Muscle of back (tissue), 13 donors: ENCODE measurements at places on chromosomes 3 and 15. TPM values are rescaled to one million over a fixed set of nuclear protein-coding genes. Genes with fewer than 3 reads are reported as not detected.

The GOLGA6D gene
- polyA plus RNA-seq: 0.16 TPM

The NECTIN3 gene
- 23.2 TPM for polyA plus RNA-seq

The ADAMTS9 gene
- polyA plus RNA-seq: 81.3 TPM

The PLSCR2 gene
- polyA plus RNA-seq: 0.42 TPM

The MRPS11 gene
- 47.6 TPM for polyA plus RNA-seq

The SMCO1 gene
- polyA plus RNA-seq: 1.9 TPM

The PDE12 gene
- polyA plus RNA-seq: 7.0 TPM

The PARP15 gene
- polyA plus RNA-seq: 5.2 TPM

The VGLL3 gene
- 30.5 TPM for polyA plus RNA-seq

The RAB6B gene
- 10.4 TPM for polyA plus RNA-seq

The IGSF11 gene
- polyA plus RNA-seq: 2.0 TPM

- no peak for DNase-seq
Measured at GRCh38 chr3:66376568-66376967, 124.3 kb downstream of the LRIG1 start.

DNA sequence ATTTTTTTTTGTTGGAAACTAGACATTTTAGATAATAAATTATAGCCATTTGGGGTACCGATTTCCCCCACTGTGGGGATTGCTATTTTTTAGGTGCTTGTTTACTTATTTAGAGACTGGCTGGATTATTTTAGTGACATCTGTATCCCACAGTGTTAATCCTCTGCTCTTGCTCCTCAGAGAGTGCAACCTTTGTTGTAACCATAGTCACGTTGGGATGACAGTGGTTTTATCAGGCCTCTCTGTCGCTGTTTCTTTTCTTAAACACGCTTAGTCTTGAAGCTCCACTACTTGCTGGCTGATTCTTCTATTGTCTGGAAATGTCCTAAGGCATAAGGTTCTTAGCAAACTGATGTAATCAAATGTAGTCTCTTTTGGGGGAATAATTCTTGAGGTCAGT is 451.6 kb upstream of the SEMA6D start:
- peak; percentile 23 for DNase-seq

GRCh38 chr15:98525661-98526001 is 122.7 kb upstream of the IGF1R start:
- DNase-seq: peak; percentile 86

GRCh38 chr3:37902674-37903073 is 41.0 kb downstream of the CTDSPL start:
- DNase-seq: no peak

- no peak for DNase-seq
Measured at GRCh38 chr3:52361011-52361410, 44.9 kb downstream of the DNAH1 start.

- peak; percentile 55 for DNase-seq
Measured at GRCh38 chr3:167976516-167977361, 119.0 kb downstream of the GOLIM4 start.

- peak; percentile 78 for DNase-seq
Measured at GRCh38 chr3:171459137-171459941, 866 bp downstream of the TNIK start.

GRCh38 chr15:42504631-42505030 is 9.2 kb downstream of the SNAP23 start:
- no peak for DNase-seq

GRCh38 chr3:185200639-185201038 is 47.8 kb upstream of the C3orf70 start:
- no peak for DNase-seq

DNA sequence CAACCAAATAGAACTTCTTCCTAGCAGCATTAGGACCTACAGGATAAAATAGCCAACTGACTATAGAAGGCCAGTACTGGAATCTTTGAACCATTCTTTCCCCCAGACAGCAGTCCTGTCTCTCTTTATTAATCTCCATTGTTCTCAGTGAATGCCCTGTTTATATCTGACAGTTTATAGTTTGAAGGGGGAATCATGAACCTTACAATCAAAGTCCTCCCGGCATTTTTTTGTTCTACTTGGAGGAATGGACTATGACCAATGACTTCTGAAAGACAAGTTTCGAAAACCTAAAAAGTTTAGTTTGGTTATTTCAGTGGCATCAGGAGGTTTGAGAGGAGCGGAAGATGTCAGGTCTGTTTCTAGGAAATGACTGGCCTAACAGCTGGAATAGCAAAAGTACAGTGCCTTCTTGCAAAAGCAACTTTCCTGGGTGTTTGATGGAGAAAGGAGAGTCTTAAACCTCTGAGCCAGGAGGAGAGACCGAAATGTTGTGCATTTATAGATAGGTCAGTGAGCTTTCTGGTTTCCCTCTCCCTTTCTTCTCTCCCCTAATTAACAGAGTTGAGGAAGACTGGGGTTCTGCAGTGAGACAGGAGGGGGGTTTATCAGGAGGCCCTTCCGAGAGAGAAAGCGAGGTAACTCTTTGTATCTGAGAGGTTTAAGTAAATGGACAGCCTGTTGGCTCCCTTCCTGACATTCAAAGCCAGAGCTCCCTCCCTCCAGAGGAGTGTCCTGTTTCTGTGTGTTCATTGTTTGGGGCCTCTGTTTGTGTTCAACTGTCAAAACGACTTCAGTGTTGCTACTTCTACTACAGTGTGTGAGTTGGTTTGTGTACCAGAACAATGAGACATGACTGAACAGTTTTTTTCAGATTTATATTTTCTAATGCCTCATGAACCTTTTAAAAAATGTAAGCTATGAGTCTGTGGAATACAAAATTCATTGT is 383.0 kb upstream of the RARB start:
- no peak for DNase-seq

DNA sequence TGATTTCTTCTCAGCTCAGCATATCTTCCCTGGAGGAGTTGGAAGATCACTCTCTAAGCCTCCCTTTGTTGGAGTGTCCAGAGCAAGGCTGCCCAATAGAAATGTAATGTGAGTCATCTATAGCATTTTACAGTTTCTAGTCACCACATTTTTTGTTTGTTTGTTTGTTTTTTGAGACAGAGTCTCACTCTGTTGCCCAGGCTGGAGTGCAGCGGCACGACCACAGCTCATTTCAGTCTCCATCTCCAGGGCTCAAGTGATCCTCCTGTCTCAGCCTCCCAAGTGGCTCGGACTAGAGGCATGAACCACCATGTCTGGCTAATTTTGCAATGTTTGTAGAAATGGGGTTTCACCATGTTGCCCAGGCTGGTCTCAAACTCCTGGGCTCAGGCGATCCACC is 21.3 kb downstream of the KLHL6 start:
- no peak for DNase-seq

DNA sequence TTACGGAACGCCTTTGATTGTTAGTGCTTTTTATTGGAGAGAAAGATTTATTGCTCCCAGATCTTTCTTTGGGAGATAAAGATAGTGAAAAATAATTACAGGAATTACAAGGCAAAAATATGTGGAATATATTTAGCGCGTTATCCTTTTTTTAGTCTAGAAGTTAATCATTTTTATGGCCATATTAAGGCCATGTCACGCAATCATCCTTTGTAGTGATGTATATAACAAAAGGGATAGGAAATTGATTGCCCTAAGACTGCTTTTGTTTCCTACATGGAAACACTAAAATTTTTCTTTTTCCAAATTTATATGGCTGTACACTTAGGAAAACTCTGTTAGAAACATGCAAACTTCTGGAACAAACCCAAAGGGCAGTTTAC is 1.5 kb downstream of the TRPC1 start:
- no peak for DNase-seq

- no peak for DNase-seq
Measured at GRCh38 chr3:23653647-23654525, 151.9 kb upstream of the UBE2E1 start.

GRCh38 chr15:68517285-68517761 is 61.5 kb upstream of the CORO2B start:
- no peak for DNase-seq

- DNase-seq: no peak
Measured at GRCh38 chr15:98034731-98035130, 74.2 kb downstream of the ARRDC4 start.

DNA sequence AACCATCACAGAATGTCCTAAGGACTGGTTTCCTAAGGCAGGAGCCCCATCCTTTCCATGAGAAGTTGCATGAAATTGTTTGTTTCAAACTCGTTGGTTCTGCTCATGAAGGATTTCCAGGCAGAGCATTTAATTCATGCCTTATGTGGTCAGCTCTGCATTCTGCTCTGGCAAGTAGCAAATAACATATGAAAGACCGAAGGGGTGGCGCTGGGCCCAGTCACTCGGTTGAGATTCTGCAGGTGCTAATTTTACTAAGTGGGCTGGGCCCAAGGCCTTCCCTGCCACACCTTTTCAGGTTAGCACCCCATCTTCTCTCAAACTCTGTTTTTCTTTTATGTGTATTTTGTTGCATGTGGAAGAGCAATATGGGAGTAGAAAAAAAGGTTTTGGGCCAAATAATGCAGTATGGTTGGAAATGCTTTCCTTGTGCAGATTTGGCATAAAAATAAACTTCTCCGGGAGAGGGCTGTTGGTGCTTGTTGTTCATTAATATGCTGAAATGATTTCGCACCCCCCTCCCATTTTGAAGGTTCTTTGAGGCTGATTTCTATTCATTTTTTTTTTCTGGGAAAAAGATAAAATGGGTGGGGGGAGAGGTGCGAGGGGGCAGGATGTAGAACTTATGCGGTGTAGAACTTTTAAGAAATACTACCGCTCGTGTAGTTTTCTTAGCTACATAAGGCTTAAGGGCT is 182.9 kb upstream of the FEZF2 start:
- DNase-seq: no peak

- DNase-seq: peak; percentile 18
Measured at GRCh38 chr3:132256989-132257388, 60.2 kb upstream of the ACP3 start.

DNA sequence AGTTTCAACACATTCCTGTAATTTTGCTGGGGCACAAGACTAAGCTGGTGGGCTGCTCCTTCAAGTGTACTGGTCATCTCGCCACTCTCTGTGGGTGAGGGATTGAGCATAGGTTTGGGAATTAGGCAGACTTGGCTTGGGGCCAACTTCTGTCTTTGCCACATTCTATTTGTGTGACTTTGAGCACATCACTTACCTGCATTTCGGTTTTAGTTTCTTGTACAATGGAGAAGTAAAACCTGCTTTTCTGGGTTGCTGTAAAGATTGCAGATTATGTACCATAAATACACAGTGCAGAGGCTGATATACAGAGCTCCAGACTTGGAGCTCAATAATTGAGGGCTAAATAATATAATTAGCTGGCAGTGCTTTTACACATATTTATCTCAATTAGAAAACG is 162.1 kb downstream of the C3orf38 start:
- no peak for DNase-seq

DNA sequence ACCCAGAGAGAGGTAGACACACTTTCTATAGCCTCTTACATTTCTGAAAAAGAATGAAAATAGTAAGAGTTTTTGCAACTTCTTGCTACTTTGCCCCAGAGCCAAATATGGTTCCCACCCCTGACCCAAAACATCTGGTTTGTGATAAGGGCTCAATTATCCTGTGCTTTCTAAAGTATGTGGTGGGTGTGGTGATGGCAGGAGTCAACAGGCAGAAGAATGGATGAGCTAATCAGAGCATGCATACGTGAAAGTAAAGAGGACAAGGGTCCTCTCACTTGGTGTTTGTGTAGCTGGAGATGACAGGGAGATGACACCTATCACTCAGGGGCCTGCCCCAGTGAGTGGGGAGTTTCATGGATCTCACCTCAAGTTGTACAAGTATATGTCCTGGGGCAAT is 19.1 kb downstream of the KBTBD8 start:
- DNase-seq: peak; percentile 32

GRCh38 chr3:129461022-129461421 is 21.0 kb downstream of the IFT122 start:
- DNase-seq: no peak

DNA sequence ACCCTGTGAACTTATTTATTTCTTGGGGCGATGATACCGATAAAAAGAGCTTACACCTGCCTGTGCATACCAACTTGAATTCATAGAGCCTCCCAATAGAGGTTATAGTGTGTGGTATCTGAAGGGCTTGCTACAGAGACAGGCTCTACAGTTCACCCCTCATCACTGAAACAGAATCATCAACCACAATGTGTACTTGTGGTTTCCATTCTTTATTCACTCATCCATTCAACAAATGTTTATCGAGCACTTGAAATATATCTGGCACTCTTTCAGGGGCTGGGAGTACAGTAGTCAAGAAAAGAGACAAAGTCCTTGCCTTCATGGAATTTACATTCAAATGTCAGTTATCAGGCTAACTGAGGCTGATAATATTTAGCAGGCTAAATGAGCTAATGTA is 134.4 kb upstream of the SKOR1 start:
- DNase-seq: no peak

GRCh38 chr3:32438596-32439344 is 47.1 kb downstream of the CMTM7 start:
- no peak for DNase-seq

DNA sequence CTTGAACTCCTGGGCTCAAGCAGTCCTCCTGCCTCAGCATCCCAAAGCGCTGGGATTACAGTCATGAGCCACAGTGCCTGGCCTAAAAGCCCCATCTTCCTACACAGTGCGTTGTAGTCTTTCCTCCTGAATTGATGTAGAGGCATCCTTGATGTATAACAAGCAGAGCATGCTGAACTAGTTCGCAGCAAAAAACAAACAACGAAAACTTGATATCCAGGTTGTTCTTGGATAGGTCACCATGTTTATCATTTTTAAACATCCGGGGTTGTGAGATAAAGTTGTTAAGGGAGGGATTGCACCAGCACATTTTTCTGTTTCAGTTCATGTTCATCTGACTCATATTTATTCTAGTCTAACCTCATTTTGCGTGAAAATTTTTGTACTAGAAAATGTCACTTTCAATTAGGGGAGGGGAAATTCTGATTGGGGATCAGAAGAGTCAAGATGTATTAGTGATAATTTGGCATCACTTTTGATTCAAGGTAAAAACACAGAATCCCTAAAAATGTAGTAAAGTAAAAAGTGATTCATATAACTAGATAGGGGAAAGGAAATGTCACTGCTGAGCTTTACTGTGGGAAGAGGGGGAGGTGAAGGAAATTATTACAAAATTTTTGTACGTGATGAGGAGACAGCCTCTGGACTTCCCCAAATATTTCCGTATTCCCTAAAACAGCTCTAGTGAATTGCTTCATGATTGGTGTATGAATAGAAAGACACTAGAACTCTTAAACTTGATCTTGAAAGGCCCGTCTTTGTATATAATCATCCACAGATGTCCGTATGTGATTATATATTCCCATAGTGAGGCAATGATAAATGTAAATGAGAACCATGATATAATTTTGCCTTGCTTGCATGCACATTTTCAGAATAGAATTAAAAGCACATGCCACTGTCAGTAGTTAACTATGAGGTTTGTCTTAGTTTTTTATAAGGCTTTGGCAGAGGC is 22.9 kb downstream of the RAB8B start:
- peak; percentile 84 for DNase-seq

DNA sequence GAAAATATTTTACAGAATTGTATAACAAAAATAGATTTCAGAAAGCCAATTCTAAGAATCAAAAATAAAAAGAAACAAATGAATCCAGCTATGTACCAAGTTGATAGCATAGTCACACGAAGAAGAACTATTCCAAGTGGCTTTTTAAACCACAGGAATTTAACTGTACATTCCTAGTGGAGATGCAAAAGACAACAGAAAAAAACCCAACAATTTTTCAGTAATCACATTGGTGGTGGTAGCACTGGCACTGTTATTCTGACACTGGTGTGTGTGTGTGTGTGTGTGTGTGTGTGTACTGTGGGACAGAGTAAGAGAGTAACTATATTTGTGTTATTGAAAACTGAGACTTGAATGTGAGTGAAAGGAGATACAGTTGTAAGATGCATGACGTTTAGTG is 9.1 kb downstream of the BFSP2 start:
- peak; percentile 45 for DNase-seq

- peak; percentile 74 for DNase-seq
Measured at GRCh38 chr3:133301194-133301593, 98.7 kb upstream of the BFSP2 start.

- no peak for DNase-seq
Measured at GRCh38 chr3:134282659-134283047, 32.0 kb upstream of the RYK start.
